ENCODE measurements at places on chromosomes 2 and 18.

GRCh38 chr2:43132683-43133301, 93.6 kb downstream of the ZFP36L2 start:
- no peak for DNase-seq

DNA sequence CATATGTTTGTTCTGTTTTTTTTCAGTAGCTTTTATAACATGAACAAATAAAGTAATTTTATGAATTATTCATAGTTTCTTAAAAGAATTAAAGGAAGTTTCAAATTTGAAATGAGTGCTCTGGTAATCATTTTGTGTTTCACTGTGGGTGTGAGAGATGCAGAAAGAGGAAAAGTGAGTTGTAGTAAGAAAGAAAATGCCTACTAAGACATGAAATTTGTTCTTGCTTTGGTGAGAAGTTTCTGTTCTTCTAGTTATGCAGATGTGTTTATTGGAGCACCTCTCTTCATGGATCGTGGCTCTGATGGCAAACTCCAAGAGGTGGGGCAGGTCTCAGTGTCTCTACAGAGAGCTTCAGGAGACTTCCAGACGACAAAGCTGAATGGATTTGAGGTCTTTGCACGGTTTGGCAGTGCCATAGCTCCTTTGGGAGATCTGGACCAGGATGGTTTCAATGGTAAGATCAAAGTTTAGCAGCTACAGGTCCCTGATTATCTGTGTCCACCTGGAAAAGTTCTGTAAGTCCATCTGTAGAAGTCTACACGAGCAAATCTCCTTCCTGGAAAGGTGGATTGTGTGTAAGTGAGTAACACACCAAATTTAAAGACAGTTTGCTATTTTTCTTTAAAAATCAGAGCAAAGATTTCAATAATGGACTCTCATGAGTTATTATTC, 51.4 kb downstream of the ITGAV start:
- no peak for DNase-seq

GRCh38 chr2:42021464-42021863, 26.4 kb upstream of the PKDCC start:
- no peak for DNase-seq

DNA sequence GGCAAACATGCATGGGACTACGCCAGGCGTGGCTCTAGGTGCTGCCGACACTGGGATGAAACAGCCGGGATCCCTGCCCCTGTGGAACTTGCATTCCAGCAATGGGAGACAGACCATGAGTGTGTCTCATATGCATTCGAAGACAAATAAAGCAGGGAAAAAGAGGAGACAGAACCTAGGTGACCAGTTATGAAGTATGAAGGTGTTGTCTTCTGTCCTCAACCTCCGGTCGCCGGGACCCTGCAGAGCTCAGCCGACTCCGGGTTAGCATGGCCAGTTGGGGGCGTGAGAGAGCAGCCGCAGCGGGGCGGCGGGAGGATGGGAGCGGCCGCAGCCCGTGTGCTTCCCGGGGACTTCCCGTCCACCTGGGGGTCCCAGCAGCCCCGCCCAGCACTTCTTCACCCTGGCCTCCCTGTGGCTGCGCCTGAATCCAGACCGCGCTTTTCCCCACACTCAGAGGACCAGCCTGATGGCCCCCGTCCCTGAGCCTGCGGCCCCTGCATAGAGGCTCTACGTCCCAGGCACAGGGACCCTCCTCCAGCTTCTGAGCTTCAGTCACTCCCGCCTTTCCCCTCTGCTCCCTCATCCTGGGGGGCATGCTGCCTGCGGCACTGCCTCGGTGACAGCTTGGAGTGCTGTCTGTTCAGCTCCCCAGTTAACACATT, 11.4 kb downstream of the ID2 start:
- DNase-seq: peak; percentile 58

GRCh38 chr2:33018271-33018670, 71.5 kb downstream of the LTBP1 start:
- DNase-seq: no peak

GRCh38 chr2:29694741-29695140, 226.6 kb downstream of the ALK start:
- DNase-seq: no peak

GRCh38 chr2:144660518-144661316, 140.8 kb upstream of the ZEB2 start:
- no peak for DNase-seq

- no peak for DNase-seq
These were observed 68.0 kb upstream of the SMAD7 start for GRCh38 chr18:49018554-49019445.
